ENCODE measurements at places on chromosomes 16 and 17.

DNA sequence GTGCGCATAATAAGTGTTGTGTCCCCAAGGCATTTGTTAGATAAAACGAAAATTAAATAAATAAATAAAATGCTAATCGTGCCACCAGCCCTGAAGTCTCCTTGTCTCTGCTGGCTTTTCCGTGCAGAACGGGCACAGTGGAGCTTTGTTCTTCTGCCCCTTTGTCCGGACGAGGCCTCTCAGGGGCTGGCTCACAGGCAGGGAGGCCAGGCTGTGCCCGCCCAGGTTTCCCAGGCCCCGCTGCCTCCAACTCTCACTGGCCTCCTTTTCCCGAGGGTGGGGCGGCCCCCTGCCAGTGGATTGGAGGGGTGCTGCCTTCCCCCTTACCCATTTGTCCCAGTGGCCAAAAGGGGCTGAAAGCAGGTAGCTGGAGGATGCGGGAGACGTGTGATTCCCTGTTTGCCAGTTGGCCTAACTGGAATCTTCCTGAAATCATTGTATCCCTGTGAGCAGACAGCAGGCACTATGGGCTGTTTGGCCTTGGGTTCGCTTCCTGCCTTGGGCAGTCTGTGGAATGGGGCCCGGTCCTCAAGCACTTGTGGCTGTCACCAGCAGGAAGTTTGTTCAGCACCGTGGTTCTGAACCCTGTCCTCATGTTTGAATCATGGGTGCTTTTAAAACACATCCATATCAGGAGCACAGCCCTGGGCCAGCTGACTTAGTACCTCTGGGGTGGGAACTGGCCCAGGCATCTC lies 64.4 kb downstream of the KSR1 start:
- DNase-seq = no peak

DNA sequence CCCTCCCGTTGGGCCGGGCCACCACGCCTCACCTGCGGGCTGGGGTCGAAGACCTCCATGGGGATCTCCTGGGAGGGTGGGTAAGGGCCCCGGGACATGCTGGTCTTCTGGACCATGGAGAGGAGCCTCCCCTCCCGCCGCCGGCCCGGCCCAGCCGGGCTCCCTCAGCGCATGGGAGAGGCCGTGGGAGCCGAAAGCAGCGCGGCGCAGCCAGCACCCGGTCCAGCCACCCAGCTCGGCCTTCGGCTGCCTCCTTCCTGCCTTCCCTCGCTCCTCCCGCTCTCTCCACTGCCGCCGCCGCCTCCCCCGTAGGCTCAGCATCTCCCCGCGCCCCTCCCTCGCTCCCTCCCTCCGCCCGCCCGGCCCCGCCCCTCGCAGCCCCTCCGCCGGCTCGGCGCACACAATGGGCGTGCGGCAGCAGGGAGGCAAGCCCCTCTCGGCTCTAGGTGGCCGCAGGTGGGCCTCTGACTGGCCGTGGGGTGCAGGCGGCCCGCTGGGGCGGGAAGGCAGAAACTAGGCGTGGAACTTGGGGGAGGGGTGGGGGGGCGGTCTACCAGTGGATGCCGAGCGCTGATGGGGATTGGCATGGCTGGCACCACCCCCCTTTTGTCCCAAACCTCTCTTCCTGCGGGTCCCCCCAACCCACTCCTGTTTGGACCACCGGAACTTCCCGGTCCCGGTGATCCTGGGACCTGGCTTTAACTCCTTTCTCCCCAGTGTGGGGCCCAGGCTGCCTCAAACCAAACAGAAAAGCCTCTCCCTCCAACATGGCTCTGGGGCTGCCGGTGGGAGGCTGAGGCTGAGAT lies at the start of gene CACNB1:
TSS of gene CACNB1 (minus strand) at position 290 of the 806 bp plus-strand sequence. CDS start at position 116, 174 bp downstream.
- DNase-seq = no peak

- DNase-seq = no peak
Measured at GRCh38 chr17:83031321-83031945, 48.0 kb upstream of the METRNL start.

- no peak for DNase-seq
Measured at GRCh38 chr17:28327709-28328108, 7.6 kb downstream of the IFT20 start.

DNA sequence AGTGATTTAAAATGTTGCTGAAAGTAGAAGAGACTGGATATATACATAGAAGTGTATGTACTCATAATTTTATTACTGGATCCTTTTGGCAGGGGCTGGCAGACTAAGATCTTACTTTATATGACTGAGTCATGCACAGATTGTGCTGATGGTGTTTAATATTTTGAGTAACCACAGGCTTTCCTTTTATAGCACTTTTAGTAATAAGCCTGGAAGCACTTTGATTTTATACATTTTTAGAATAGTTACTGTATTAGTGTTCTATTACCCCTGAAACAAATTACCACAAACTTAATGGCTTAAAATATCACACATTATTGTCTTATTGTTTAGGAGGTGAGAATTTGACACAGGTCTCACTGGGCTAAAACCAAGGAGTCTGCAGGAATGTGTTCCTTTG lies 113.4 kb upstream of the CDH8 start:
- no peak for DNase-seq

- no peak for DNase-seq
Measured at GRCh38 chr16:64132759-64133361, 989.0 kb downstream of the CDH11 start.
